ENCODE measurements at places on chromosomes 11 and 22.

GRCh38 chr11:94028436-94028835 lies 7.3 kb downstream of the HEPHL1 start:
- no peak for DNase-seq

DNA sequence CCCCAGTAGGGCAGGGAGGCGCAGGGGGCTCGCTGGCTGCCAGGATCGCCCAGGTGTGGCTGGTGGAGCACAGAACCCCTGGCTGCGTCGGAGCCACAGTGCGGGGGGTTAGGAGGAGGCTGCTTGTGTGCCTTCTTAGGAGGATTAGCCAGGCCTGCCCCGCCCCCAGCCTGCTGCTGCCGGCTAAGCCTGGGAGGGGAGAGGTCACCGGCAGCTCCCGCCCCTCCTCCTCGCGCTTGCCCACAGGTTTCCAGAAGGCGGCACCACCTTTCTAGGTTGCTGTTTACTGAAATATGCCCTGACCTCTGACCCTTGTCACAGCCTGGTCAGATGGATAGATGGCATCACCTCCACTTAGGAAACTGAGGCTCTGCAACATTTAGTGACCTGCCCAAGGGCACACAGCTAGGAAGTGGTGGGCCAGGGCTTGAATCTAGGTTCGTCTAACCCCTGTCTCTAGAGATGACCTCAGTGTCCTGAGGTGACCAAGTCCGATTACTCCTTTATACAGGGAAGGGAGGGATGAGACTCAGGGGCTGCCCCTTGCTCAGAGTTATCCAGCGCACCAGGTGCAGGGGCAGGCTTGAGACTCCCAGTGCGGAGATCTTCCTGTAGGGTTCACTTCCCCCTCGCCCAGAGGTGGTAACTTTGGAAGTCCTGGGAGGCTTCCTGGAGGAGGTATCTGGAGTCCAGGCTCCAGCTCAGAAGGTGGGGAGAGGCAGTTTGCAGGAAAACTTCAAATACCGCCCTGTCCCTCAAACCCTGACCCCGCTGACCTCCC lies 44.0 kb downstream of the MYO7A start:
- DNase-seq = no peak

GRCh38 chr11:131598305-131598704 lies 227.9 kb downstream of the NTM start:
- no peak for DNase-seq

GRCh38 chr11:2419638-2420501 lies 19.3 kb downstream of the TSSC4 start:
- DNase-seq = no peak

DNA sequence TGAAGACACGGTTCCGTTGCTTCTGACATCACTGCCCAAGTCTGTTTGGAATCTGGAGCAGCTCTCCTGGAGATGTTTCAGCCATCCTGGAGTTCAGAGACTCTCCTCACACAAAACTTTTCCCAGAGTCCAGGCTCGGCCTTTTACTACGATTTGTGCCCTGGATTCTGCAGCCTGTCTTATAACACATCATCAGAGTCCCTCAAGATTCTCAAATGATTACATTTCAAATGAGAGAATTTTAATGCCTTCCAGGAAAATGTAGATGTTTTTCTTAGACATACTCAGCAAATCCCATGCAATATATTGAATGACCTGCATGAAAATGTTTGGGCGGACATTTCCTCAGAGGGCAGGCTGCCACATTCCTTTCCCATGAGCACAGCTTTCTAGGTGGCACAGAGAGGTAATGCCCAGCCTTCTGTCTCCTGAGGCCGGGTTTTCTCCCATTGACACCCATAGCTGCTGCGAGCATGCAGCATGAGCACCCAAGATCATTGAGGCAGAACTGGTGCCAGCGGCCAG lies 129.1 kb downstream of the SNX19 start:
- no peak for DNase-seq

DNA sequence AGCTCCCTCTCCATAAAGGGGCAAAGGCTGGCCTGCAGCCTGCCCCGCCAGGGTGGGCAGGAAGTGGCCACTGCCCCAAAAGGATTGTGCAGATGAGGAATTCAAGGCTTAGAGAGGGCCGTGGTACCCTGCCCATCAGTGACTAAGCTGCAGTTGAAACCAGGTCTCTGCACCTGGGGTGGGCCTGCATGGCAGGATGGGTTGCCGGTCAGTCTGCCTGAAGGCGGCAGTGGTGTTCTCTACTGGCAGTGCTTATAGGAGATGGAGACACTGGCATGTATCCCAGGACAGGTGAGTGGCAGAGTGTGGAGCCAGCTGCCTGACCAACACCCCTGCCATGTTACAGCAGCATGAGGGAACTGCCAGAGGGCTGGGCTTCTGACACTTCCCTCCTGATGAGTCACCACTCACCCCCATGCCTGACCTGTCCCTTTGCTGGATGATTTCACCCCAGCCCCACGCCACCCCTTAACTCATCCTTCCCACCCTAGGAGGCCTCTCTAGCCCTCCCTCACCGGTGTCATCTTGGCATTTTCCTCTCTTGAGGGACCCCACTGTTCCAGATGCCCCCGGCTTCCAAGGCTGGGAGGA lies 70.2 kb upstream of the LMO1 start:
- DNase-seq = no peak

DNA sequence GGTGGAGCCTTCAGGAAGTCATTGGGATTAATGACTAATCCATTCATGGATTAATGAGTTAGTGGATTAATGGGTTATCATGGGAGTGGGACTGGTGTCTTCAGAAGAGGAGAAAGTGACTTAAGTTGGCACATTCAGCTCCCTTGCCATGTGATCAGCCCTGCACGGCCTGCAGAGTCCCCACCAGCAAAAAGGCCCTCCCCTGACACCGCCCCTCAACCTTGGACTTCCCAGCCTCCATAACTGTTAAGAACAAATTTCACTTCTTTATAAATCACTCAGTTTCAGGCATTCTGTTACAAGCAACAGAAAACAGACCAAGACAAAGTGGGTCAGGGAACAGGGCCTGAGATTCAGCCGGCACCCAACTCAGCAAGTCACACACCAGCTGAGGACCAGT lies 85.3 kb downstream of the MICAL3 start:
- DNase-seq = no peak

DNA sequence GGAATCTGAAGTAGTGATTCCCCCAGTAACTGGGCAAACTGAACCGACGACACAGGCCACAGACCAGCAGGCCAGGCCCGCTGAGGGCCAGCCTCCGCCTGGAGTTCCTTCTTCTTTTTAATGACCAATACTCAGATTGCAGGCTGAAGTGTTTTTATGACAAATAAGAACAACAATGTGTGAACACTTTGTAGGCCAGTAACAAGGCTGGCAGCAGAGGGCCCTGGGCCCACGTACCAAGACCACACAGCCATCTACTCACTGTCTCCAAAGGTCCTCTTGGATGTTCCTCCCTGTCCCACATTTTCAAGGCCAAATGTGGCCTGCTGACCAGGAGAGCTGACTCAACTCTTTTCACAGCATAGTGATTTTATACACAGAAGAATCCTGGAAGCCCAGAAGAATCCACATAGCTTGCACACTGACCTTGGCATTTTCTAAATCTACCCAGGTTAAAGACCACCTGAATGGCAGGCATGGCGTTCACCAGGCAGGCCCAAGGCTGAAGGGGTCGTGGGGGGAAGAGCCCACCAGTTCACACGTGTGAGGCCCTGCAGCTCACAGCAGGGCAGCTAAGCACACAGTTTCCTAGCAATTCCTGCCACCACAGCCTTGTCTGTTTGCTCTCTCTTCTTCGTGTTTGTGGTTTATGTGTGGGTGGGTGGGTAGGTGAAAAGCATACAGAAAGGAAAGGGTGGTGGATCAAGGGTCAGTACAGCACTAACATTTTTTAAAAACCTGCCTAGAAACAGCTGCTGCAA lies 13.3 kb downstream of the SMCO4 start:
- DNase-seq = no peak

GRCh38 chr11:719214-720016 lies 13.4 kb downstream of the EPS8L2 start:
- DNase-seq = no peak

- DNase-seq = no peak
Observed at GRCh38 chr11:22559416-22559815, 66.2 kb downstream of the FANCF start.

- DNase-seq = no peak
Observed at GRCh38 chr11:125535585-125535984, 33.7 kb upstream of the EI24 start.

Data from T-cell (primary cell).